ENCODE measurements at places on chromosomes 13 and 19.
A peak's percentile ranks its signal among the peaks of the same experiment; 100 is the strongest.

DNA sequence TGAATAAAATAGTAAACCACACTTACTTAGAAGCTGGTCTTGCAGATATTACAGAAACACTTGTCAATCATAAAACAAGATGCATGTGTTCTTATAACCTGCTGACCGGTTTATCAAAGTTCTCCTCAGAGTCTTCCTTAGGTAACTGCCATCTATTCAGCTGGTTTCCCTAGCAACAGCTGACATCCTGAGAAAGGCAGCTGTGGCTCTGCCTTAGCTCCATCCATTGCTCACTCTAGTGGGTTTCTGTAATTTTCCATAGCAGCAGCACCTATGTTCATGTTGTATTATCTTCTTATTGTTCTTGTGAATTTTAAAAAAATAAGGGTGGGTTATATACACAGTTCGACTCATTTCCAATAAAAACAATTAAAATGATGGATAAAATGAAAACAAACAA lies 87.8 kb downstream of the RAP2A start:
- no peak for DNase-seq

- DNase-seq = no peak
Measured at GRCh38 chr13:99875391-99875790, 96.2 kb downstream of the ZIC5 start.

GRCh38 chr13:39822437-39822836 lies 167.0 kb downstream of the COG6 start:
- DNase-seq = no peak

DNA sequence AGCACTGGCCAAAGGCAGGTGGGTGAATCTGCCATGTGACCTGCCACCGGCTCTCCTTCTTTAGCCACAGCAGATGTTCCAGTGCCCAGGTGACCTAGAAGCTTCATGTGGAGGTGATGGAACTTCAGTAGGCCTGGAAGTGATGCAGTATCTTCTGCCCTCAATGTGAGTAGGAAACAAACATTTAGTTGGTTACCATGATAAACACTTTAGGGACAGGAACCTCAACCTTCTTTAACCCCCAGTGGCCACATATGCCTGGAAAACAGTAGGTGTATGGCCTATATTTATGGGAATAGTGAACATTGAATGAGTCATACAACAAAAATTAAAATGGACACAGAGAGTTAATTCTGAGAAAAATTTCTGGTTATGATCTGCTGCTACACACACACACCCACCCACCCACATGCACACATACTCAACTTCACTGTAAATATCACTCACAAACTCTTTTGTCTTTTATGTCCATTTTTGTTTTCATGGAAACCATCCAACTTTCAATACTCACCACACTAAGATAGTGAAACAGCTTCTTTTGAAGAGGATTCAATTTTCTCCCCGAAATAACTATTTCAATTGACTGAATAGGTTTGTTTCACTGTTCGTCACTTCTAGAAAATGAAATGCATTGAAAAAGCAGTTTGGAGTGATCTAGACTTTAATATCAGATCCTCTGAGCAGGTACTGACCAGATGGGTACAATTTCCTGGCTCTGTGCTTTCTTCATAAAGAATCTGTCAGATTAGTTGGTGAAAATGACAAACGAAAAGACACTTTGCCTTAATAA lies 97.3 kb downstream of the STARD13 start:
- DNase-seq = no peak

GRCh38 chr13:50229960-50230661 lies 214.9 kb downstream of the KCNRG start:
- no peak for DNase-seq

DNA sequence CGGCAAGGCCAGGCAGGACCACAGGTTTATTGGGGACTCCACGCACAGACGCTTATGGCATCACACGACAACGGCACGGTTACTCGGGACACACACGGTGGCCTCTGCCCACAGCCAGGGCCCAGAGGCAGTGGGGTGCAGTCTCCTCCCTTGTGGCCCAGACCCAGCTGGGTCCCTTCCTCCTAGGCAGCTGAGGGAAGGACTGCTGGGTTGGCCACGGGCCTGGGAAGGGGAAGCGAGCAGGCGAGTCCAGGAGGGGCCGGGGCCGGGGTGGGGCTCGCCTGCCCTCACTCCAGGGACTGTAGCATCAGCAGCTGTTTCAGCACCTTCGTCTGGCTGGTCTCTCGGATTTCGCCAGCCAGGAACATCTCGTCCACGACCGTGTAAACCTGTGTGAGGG lies 12.5 kb downstream of the AP2S1 start:
- DNase-seq = no peak

GRCh38 chr13:44506719-44507118 lies 69.4 kb downstream of the TSC22D1 start:
- no peak for DNase-seq

GRCh38 chr13:76868371-76868770 lies 17.8 kb downstream of the KCTD12 start:
- DNase-seq = no peak

DNA sequence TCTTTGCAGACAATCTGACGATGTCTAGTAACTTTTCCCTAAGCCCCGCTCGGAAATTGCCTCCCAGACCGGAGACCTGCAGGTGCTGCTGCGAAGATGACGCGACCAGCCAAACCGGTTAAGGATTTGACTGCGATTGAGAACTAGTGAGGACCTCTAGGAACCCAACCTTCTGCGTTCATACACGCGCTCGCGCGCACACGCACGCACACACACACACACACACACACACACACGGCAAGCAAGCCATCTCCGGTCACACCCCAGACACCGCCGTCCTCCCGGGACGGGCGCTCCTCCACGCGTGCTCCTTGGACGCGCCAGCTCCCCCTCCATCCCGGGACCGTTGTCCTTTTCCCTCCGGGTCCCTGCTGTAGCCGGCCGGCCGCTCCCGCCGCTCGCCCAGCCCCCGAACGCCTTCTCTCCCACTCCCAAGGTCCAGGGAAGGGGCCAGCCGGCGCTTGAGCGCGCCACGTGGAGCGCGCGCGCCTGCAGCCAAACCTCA lies 1.2 kb downstream of the TBC1D4 start:
- peak; percentile 20 for DNase-seq

GRCh38 chr19:44603201-44603945 lies 10.0 kb upstream of the IGSF23 start:
- no peak for DNase-seq

Measured in stimulated activated CD8-positive, alpha-beta memory T cell treated with anti-CD3 and anti-CD28 coated beads, Interleukin-7, amount 100 ng/mL, for 48 hours (primary cell).